H4 (cell line): ENCODE measurements at places on chromosomes 1 and 21. TPM values are rescaled to one million over a fixed set of nuclear protein-coding genes. Genes with fewer than 3 reads are reported as not detected.

GRCh38 chr1:63874278-63874880 is 100.6 kb downstream of the ROR1 start:
- no peak for DNase-seq

GRCh38 chr1:222632749-222633148 is 14.9 kb downstream of the MIA3 start:
- no peak for DNase-seq

GRCh38 chr21:21508859-21509258 is 510.6 kb downstream of the NCAM2 start:
- DNase-seq = no peak

DNA sequence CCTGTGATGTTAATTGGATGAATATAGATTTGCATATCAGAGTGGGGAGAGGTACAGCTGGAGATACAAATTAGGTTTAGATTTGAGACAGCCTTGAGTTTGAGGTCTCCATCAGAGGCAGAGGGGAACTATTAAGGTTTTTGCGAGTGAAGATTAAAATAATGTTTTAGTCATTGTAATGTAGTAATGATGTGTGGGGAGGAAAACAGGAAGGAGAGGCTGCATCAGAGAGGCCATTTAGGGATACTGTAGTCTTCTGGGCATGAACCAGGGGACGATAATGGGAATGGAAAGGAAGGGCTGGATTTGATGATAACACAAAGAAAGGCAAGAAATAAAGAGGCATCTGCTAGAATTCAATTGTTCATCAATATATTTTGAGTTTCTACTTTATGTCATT is 9.5 kb downstream of the CD84 start:
- DNase-seq = no peak

DNA sequence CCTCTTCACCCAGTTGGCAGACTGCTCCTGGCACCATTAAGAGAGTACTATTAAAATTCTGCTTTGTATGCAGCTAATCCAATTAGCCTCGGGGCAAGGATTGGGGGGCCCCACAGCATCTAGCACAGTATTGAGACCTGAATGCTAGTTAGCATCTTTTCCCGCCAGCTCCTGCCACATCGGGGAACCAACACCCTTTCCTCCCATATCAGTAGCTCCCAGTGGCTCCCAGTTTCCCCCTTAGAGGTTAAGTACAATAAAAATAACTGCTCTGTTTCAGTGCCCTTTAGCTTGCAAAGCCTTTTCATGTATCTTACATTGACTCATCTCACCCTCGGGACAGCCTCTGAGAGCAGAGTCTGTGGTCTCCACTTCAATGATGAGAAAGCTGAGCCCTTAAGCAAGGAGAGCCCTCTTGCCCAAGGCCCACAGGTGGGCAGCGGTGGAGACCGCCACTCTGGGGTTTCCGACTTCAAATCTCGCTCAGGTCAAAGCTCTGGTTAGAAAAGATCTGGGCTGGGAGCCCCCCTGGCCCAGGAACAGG is 4.2 kb upstream of the PMVK start:
- no peak for DNase-seq

DNA sequence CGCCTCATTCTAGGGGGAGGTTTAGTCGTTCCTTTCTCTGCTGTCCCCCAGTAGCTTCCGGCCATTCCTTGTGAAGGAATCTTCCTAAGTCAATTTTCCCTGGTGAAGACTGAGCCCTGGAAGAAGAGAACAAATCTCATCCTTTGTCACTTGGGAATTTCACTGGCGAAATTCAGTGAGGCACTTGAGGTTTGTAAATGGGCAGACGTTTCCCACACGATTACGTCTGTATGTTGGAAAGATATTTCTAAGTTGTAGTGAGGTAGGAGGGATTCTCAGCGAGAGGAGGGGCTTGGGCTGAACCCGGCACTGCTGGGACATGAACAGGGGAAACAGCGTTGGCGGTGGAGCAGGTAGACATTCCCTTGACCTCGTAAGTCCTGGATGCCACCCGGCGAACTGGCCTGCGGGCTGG is 47.2 kb downstream of the GALNT2 start:
- no peak for DNase-seq

GRCh38 chr1:77975907-77976306 is 3.0 kb downstream of the FUBP1 start:
- no peak for DNase-seq

- peak; percentile 22 for DNase-seq
Observed at GRCh38 chr1:162631546-162632191, 595 bp upstream of the DDR2 start.

LCE1D gene
- not detected in 2 replicates for total RNA-seq

C1orf210 gene
- not detected in 2 replicates for total RNA-seq
